ENCODE measurements at places on chromosomes 7 and 10.

GRCh38 chr10:58971796-58972491 is 204.5 kb upstream of the PHYHIPL start:
- no peak for DNase-seq

DNA sequence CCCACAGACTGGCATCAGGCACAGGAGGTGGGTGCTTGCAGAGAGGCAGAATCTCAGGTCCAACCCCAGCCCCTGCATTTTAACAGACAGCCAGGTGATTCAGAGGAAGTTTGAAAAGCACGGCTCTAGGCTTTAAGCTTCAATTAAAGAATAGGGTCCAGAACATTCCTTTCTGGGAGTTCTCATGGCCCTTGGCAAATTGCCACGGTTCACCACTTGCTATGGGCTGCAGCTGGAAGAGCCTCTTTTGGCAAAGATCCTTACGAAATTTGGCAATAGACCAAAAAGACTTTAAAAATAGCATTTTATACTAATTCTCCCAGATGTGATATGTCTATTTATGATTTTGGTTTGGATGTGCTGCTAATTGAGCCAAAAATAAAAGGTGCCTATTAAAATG is 148.1 kb downstream of the ITGA8 start:
- DNase-seq, result no peak

DNA sequence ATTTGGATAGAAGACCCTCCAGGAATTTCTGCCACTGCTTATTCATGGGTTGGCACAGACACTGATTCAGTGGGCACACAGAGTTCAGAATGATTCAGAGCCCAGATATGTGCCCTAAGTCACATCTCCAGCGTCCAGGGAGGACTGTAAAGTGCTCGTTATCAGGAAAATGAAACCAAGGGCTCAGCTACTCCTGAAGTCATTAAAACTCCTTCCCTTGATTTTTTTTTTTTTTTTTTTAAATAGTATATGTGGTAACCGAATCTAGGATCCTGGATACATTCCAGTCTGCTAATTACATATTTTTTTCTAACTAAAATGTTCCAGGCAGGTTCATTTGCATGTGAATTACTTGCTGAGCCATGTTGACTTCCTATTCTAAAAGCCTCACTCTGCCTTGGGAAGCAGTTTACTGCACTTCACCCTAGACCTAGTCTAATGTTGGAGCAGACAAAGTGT is 34.7 kb downstream of the MET start:
- no peak for DNase-seq

- no peak for DNase-seq
These were observed 129.9 kb upstream of the ITGB1 start for GRCh38 chr10:33087922-33088321.

GRCh38 chr10:93186653-93187052 is 113.0 kb downstream of the CYP26A1 start:
- DNase-seq, result no peak

DNA sequence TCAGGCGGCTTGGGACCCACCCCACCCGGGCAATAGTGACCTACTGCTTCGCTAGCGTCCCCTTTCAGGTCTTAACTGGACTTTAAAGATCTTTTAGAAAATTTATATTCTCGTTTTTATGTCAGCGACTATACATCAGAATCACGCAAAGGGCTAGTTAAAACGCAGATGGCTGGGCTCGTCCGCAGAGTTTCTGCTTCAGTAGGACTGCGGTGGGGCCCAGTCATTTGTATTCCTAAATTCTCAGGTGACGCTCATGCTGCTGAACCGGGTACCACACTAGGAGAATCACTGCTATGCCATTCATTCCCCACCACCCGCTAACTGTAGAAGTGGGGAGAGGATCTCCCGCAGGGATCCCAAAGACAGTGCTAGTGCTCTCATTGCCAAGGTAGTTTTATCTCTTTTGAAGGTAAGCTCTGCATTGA is 12.0 kb upstream of the SP8 start:
- DNase-seq, result no peak

GRCh38 chr7:123079021-123079420 is 83.5 kb upstream of the TAS2R16 start:
- no peak for DNase-seq

GRCh38 chr10:50605951-50606270 is 17.8 kb downstream of the SGMS1 start:
- DNase-seq, result no peak

All from activated CD4-positive, alpha-beta T cell treated with anti-CD3 and anti-CD28 coated beads for 1 hour (primary cell).